ENCODE measurements at places on chromosomes 5 and 9.

- DNase-seq: no peak
Observed at GRCh38 chr5:11792621-11793020, 111.6 kb downstream of the CTNND2 start.

DNA sequence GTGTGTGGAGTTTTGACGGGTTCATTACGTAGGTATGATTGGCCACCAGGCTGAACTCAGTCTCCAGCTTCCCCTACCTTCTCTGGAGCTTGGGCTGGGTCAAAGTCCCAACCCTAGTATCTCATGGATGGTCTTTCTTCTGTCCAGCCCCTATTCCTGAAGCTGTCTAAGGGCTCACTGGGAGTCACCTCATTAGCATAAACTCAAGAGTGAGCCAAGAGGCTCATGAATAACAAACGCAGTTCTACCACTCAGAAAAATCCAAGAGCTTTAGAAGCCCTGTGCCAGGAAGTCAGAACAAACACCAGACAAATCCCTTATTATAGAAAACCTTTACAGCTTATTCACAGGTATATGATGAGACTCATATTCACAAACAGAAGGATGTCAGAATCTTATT, 180.3 kb upstream of the NFIL3 start:
- DNase-seq: no peak

DNA sequence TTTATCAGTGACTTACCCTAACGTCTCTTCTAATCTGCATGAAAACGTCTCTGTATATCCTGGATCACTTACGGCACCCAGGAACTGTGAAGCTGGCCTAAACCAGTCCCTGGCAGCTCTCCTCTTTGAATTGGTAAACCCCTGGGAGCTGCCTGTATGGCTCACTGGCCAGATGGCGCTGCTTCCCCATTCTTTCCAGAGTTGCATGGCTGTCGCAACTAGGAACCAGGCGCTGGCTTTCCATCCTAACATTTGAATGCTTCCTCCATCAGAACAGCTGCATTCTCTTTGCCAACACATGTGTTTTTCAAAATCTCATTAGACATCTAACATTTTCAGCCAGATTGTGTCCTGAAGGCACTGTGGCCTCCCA, 8.0 kb upstream of the PCA3 start:
- no peak for DNase-seq

DNA sequence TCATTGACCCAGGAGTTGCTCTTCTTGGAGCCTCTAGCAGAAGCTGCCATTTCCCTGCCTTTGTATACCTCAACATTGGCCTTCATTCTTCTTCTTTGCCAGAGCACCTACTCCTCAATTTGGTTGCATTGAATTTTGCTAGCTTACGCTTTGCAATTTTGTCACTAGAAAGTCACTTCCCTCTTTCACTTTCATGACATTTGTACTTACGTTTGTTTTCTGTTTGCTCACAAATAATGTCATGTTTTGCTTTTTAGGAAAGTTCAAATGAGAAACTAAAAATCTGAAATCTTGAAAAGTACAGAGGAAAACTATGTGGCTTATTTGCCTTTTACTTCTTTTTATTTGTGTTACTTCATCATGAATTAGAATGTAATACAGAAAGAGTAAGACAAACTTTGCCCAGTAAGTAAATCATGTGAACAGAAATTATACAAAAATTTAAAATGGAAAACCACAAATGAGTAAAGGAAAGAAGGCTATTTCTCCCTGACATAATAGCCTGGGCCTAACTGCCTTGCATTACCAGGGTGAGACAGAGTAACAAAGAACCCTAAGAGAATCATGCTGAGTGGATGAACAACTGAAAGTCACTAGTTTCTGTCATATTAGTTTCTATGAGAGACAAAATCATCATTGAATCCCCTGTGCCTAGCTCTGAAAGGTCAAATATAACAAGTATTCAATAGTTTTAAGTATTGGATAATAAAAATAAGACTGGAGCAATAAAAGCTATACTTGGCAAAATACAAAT, 7.4 kb upstream of the IFNA1 start:
- DNase-seq: no peak

GRCh38 chr5:36885149-36885548, 8.6 kb downstream of the NIPBL start:
- no peak for DNase-seq

DNA sequence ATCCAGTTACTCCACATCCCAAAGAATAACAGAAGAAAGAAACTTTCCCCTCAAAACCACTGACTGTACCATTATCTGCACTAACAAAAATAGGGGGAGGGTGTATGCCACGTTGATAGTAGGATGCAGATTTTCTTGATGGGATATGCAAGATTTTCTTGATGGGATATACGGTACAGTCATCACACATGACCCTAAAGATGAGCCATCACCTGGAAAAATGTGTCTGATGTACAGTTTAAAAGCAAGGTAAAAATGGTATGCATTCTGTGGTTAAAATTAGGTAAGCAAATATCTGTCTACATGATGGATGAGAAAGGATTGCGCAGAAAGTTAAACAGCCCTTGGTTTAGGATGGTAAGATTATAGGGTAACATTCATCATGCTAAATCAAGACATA, 8.6 kb downstream of the COL23A1 start:
- DNase-seq: no peak

GRCh38 chr9:91896513-91897121, 53.4 kb downstream of the ROR2 start:
- no peak for DNase-seq

DNA sequence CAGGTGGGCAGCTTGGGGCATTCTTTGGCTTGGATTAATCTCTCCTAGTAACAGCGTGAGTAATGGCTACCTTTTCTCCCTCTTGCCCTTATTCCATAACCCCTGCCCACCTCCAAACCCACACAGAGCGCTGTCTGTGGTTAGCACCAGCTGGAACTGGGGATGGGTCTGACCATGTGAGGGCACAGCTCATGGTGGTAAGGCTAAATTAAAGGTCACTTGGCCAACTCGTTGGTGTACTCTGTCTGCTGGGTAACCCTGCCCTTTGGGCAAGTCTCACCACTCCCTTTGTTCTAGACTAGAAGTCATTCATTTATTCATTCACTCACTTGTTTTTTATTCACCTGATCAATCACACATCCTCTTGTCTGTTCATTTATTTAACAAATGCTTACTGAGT, 27.8 kb downstream of the PPARGC1B start:
- DNase-seq: no peak

GRCh38 chr9:99635032-99635431, 186.7 kb upstream of the NR4A3 start:
- no peak for DNase-seq

GRCh38 chr5:18113721-18114120, 479.5 kb downstream of the TAF11L14 start:
- no peak for DNase-seq

- no peak for DNase-seq
Observed at GRCh38 chr5:66839636-66840185, 243.5 kb downstream of the MAST4 start.

- no peak for DNase-seq
Observed at GRCh38 chr5:53557386-53557785, 3.1 kb upstream of the NDUFS4 start.

Measured in cortex of kidney (tissue), 1 donor.